Brain (organoid and tissue), 16 donors: ENCODE measurements at places on chromosomes 4 and X.
A peak's percentile ranks its signal among the peaks of the same experiment; 100 is the strongest.

- DNase-seq: no peak
Observed at GRCh38 chr4:3510481-3510880, 21.7 kb downstream of the LRPAP1 start.

- no peak for DNase-seq
Observed at GRCh38 chr4:26953770-26954423, 93.3 kb downstream of the STIM2 start.

GRCh38 chr4:188262464-188262863, 123.2 kb downstream of the TRIML1 start:
- no peak for DNase-seq

GRCh38 chr4:123438031-123438430, 41.4 kb downstream of the SPRY1 start:
- DNase-seq: no peak

- DNase-seq: no peak
Observed at GRCh38 chr4:37666625-37667071, 19.5 kb downstream of the RELL1 start.

DNA sequence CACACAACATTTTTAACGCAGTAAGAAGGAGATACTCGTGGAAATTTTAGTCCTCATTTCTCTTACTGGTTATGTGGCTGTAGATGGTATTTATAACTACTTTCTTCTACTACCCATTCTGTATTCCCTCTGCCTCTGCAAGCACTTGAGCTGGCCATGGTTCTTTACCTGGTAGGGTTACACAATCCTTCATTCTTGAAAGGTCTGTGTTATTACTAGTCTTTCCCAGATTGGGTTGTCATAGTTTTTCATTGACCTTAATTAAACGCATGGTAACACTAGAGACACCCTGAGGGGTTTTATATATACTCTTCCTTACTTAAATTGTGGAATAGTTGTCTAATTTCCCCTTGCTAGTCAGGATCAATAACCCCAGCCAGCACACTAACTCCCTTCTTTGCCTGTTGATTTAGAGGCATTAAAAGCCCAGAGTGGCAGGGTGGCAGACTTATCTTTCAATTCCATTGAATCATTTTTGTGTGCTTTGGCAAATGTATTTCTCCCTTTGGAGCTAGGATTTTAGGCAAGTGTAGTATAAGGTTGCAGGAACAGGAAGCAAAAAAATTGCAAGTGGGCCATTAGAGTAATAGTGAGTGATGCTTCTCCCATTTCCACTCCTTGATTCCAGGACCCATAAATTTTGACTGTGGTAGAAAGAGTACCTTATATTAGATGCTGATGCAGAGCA, 113.6 kb upstream of the EMCN start:
- DNase-seq: no peak

- DNase-seq: no peak
Observed at GRCh38 chr4:110059556-110060191, 138.7 kb downstream of the ELOVL6 start.

DNA sequence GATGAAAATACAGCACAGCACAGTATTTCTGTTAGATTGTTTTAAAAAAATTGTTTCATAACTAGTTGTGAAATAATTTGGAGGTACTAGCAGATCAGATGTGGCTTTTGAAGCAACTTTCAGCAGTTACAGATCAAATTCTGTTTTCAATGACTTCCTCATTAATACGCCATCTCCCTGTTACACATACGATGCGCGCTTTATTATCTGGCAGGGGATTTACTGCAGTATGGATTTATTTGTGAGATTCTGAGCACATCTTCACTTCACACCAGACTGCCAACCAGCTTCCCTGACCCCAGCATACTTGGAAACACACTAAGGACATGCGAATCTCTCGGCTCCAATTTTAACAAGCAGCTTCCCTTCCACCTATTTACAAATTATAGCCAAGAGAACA, 235.5 kb upstream of the DIAPH2 start:
- DNase-seq: no peak

DNA sequence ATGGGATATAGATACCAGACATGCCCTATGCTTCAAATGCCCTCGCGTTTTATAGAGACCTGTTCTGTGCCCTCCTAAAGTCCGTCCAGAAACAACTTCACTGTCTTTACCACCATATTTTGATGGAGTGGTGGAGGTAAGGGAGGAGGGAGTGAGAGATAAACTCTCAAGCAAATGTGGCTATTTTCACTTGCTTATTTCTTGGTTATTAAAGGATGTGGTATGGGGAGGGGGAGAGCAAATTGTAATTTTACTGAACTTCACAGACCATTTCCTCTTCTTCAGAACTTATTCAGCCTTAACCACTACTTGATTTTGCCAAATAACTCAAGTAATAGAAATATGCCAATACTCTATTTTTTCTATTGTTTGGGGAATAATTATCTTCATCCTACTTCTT, 31.5 kb downstream of the GPR174 start:
- DNase-seq: no peak

- no peak for DNase-seq
Observed at GRCh38 chr4:188434643-188435042, 295.4 kb downstream of the TRIML1 start.

DNA sequence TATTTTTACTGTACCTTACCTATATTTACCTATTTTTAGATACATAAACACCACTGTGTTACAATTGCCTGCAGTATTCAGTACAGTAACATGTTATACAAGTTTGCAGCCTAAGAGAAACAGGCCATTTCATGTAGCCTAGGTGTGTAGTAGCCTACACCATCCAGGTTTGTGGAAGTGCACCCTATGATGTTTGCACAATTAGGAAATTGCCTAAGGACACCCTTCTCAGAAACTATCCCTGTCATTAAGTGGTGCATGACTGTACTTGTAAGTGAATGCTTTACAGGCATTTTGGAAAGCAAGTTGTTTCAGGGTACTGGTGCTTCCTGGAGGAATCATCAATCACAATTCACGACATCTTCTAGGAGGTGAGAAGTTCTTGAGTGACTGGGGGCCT, 991.8 kb upstream of the SLIT2 start:
- no peak for DNase-seq

- no peak for DNase-seq
Observed at GRCh38 chrX:81205551-81205950, 3.6 kb downstream of the SH3BGRL start.

DNA sequence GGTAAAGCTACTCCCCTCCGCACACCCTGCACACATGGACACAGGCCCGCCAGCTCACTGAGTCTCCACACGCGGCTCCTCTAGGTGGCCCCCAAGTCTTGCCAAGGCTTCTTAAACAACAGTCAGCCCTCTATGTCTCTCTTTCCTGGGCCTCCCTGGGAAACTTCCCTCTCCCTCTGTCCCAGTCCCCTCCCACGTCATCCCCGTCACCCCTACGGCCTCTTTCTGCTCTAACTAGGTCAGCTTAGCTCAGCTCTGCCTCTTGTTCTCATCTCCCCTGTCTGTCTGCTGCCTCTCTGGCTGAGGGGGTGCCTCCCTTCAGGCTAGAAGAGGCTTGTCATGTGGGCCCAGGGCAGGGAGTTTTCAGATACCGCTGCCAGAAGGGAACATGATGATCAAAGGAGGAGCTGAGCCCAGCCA, 38.8 kb downstream of the SEPTIN6 start:
- peak; percentile 66 for DNase-seq

GRCh38 chrX:3697701-3698279, 15.7 kb downstream of the PRKX start:
- DNase-seq: peak; percentile 68

DNA sequence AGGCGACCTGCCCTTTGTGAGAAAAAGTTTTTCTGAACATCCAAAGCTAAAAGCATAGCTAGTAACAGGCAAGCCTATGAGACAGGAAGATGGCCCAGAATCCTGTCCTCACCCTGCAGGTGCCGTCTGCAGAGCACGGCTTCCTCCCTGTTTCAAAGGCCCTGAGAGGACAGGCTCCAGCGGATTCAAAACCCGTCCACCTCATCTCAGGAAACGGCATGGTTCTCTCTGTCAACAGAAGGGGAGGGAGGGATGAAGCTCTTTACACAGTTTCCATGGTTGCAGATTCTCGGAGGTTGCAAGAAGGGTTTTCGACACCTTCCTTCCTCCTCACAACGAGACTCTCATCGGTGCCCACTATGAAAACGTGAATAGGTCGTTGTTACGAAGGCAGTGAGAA, 8.3 kb downstream of the PPP2R3B start:
- DNase-seq: no peak

DNA sequence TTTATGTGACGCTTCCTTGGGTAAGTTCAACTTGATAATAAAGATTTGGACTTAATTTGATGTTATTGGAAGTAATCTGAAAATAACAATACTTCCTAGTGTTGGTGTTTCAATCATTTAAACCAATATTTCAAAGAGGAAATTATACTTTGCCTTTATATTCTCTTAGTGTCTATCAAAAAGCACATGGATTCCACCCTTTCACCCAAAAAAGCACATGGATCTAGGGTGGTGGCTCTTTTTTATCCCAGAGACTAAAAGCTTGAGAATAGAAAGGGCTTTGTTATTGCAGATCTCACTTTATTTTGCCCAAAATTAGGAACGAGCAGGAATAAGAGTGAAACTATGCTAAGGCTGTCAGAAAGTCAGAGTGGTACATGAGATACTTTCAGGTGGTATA, 75.1 kb upstream of the RASGEF1B start:
- DNase-seq: no peak

DNA sequence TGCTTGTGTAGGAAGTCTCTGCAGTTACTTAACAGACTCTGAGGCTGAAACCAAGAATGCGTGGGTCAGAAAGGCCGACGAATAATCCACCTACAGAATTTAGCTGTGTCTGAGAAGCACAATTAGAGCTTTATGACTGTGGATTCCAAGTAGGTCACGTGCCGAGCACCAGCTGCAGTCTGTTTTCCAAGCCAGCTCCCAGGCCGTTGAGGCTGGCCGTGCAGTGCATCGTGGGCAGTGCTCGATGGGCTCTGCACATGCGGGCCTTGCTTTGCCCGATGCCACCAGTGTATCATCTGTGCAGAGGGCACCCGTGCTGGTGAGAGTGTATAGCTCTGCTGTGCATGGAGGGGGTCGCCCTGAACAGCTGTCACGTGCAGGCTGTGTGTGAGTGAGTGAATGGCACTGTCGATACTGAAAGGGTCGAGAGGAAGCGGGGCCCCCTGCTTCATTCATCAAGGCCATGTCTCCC, 67.5 kb upstream of the CLDN34 start:
- peak; percentile 69 for DNase-seq

DNA sequence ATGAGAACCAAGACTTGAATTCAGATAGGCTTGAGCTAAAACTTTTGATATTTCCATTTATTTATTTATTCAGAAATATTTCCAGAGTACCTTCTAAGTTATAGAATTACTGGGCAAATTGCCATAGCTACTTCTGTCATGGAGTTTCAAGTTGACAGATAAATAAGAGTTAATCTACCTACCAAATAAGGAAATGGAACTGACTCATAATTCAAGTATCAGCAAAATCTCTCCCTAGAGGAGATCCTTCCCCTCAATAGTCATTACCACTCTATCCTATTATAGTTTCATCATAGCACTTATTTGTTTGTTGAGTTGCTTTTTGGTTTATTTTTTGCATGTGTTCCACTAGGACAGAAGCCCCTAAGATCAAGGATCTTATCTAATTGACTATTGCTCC, 48.8 kb upstream of the CCSER1 start:
- no peak for DNase-seq

GRCh38 chr4:185566425-185566824, 31.1 kb upstream of the PDLIM3 start:
- no peak for DNase-seq

DNA sequence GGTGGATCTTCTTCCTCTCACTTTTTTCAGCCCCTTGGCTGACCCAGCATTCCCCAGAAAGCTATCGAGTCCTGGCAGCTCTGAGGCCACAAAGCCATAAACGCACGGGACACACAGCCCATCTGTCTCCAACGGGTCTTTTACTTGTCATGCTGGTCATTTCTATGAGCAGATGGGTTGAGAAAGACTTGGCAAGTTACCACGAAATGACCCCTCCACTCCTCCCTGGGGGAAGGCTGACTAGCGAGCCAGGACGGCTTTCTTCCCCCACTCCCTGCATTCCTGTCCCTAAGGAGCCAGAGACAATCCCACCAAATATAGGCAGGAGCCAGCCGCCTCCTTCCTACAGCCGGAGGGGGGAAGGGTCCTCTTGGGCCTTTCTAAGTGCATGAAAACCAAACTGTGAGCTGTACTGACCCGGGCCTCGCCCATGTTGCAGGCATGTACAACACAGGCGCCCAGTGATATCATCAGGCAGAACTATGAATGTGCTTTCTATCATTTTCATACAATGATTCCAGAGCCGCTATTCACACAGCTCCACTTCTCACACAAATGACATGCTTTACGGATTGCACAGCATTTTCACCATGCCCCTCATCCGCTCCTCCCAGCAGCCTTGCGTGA, 28.6 kb downstream of the AFAP1 start:
- peak; percentile 75 for DNase-seq

DNA sequence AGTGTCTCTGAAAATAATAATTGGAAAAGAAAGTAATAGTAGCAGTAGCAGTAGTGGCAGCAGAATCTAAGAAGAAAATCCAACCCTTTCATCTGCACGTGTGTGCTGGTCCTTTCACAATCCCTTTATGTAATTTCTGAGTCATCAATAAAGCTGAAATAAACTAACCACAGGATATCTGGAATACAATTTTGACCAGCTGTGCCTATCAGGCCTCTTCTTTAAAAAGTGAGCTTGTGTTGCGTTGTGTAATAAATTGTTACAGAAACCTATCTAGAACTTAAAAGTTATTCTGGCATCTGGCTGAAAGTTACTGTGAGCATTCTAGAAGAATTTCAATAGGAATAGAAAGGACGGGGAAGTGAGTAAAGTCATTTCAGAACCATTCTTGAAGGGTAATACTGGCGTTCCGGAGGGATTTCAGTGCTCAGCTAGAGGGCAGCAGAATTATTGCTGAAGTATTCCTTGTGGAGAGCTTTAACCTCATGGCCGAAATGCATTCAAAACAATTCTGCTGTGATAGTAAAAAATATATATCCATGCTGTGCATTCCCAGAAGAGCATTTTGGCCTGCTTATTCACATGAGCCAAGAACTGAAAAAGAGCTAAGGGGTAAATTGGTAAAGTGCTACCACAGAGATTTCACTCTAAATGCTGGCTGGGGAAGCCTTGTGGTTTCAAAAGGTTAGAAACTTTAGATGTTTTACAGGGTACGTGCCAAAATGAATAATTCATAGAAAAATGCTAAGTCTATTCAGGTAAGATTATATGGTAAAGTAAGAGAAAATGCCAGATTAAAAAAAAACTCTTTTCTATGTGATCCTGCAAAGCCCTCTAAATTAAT, 260.6 kb downstream of the NKX6-1 start:
- peak; percentile 12 for DNase-seq

GRCh38 chr4:145808021-145808650, 128.2 kb downstream of the C4orf51 start:
- no peak for DNase-seq

GRCh38 chr4:89048906-89049601, 7.9 kb downstream of the FAM13A start:
- no peak for DNase-seq
